Uterus (tissue), 4 donors: ENCODE measurements at places on chromosomes 7 and 10.

GRCh38 chr10:124728830-124729661 is 15.1 kb downstream of the FAM53B start:
- DNase-seq: peak; percentile 8

DNA sequence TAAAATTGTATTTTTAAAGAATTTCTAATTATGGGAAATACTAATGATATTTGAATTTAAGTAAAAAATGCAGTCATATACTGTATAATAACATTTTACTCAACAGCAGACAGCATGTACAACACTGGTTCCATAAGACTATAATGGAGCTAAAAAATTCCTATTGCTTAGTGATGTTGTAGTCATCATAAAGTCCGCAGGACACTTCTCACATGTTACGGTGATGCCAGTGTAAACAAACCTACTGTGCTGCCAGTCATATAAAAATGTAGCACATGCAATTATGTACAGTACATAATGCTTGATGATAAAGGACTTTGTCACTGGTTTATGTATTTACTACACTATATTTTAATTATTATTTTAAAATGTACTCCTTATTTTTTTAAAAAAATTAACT is 629.3 kb downstream of the IPMK start:
- no peak for DNase-seq

DNA sequence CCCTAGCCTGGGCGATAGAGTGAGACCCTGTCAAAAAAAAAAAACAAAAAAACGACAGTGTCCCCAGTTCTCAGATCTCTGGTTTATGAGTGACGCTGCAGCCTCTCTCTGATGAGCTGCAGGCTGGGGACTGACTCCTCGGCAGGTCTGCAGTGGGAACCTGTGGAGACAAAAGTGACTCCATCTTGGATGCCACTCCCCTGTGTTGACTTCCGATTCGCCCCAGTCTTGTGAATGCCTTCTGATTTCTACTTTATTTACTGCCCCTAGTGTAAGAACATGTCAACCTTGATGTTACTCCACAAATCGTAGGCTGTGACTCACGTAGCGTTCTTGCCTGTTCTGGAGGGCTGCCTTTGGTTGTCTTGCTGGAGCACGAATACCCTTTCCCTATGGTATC is 6.2 kb downstream of the TACR2 start:
- DNase-seq: no peak

DNA sequence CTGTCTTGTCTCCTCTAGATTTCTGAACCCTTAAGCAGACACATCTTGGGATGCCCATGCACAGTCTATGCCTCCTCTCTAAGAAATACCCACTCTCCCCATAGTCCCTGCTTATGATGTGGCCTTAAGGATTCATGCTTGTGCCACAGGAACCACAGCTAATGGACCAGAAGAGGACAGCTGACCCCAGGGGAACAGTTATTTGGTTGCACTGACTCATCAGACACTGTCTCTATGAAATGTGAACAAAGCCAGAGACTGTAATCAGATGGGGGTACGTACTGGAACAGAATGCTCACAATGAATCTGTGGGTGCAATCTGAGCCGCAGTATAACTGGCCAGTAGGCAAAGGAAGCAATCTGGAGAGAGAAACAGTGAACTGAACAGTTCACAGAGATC is 121.9 kb downstream of the USP6NL start:
- DNase-seq: no peak

DNA sequence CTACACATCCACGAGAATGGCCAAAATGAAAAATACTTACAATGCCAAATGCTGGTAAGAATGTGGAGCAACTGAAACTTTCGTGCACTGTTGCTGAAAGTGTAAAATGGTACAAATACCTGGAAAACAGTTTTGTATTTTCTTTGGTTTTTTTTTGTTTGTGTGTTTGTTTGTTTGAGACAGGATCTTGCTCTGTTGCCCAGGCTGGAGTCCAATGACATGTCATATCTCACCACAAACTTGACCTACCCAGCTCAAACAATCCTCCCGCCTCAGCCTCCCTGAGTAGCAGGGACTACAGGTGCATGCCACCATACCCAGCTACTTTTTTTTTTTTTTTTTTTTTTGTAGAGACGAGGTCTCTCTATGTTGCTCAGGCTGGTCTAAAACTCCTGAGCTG is 35.6 kb upstream of the CAV2 start:
- DNase-seq: no peak

- DNase-seq: peak; percentile 74
These were observed 5.5 kb upstream of the OPN4 start for GRCh38 chr10:86648704-86649427.

DNA sequence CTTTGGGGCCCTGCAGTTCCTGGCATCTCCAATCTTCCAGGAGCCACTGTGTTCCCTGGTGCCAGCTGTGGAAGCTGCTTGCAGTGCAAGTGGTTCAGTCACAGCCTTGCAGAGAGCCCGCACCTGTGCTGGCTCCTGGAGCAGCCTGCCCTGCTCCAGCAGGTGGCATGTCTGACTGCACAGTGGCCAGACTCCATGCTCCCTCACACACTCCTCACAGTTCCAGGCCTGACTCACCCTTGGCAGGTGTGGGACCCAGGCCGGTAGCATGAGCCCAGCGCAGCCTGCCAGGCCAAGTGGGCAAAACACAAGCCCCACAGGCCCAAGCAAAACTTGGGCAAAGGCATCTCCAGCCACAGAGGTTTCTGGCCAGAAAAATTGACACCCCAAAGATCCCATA is 33.6 kb upstream of the RELN start:
- DNase-seq: no peak

GRCh38 chr10:19728376-19728775 is 87.9 kb upstream of the PLXDC2 start:
- DNase-seq: no peak

DNA sequence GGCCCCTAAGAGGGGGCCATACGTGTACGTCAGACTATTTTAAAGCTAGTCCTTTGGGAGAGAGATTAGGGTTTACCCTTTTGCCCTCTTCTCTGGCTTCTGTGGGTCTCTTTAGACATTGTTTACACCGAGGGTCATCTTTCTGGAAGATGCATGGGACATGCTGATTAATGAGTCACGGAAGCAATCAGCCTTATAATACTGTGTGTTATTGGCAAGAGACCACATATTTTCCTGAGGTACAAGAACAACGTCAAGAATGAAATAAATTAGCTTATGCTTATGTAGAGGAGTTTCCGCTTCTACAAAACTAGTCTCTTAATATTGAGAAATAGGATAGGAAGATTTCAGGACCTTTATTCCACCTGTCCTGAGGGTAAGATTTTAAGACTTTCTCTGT is 327.7 kb downstream of the BBS9 start:
- no peak for DNase-seq

DNA sequence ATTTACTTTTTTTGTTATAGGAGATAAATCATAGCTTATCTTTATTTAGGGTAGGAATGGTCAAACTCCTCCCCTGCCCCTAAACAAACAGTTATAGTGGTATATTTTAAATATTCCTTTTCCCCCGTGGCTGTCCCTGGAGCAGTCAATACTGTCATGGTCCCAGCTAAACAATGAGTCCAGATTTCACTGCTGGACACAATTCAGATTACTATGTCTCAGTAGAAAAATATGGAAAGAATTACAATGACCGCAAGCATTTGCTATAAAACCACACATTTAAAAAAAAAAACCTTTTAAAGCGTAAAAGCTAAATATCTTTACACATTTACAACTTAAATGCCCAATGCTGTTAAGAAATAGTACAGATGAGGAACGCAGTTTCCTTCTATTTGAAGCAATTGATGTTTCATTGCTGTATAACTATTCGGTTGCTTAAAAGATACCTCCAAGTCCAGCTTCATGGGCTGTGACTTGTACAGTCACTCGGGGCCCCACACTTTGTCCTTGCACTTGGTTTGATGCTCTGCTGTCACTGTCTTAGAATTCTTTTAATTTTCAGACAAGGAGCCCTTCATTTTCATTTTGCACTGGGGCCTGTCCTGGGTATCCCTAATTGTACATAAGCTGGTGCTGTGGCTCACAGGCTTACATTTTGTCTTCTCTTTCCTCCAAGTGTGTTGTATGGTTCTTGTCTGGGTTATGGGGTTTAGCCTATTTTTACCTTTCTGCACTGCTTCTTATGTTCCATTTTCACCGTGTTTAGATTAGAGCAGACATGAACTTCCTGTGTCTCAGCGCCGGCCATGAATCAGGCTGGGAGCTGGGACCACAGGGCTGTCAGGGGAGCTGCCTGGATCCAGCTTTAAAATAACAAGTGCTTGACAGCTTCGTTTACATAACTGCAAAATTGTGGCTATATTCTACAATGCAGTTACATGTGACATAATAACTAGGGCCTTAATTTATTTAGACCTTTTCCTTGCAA is 530.2 kb upstream of the FZD8 start:
- DNase-seq: no peak

- no peak for DNase-seq
These were observed 45.8 kb upstream of the RHEB start for GRCh38 chr7:151565541-151565940.

DNA sequence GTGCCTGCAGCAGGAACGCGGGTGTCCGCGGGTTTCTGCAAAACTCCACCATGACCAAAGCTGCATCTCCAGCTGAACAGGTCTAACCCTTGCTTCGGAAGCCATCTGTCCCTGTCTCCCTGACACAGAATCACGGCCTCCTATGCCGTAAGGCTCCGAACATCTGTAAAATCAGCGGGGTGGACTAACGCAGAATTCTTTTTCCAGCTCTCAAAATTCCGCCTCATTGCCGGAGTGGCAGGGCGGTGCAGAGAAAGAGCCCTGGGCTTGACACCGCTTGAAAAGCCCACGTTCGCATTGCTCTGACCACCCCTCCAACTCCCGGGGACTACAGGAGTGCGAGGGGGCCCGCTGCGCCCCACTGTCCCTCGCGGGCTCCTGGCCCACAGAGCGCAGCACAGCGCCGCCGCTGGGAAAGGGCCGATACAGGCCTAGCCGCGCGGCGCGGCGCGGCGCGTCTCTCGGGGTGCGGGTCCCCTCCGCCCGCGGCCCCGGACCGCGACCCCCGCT is 409 bp downstream of the DNMBP start:
- DNase-seq: peak; percentile 47

DNA sequence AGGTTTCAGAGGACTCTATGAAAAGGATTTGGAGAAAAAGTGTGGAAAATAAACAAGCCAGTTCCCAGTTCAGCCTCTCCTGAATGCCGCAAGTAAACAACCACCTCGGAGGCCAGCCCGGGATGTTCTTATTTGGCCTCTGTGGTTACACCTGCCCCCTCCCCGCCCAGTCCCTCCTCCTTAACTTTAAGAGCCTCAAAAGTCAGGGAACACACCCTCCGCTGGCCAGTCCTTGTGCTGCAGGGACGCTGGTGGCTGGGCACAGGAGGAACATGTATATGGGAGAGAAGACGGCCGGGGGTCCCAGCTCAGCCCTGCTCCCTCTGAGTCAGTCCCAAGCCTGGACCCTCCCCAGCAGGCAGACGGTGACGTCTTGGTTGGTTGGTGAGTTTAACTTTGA is 6.1 kb downstream of the CHST3 start:
- DNase-seq: no peak

GRCh38 chr7:111180338-111180737 is 89.4 kb downstream of the LRRN3 start:
- DNase-seq: no peak

DNA sequence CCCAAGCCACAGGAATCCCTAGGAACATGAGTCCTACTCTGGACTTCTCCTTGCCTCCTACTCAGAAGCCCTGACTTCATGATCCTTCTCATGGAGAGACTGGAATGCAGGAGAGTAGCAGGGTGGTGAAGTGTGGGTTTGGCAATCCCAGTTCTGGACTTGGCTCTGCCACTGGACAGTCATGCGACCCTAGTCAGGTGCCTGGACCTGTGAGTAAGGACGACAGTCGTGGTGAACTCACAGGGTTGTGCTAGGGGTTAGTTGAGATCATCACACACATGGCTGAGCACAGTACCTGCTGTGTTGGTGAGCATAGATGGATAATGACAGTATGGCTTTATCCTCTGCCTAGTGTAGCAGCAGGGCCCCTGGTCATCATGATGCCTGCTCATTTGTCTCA is 117.9 kb downstream of the LRRC18 start:
- no peak for DNase-seq

DNA sequence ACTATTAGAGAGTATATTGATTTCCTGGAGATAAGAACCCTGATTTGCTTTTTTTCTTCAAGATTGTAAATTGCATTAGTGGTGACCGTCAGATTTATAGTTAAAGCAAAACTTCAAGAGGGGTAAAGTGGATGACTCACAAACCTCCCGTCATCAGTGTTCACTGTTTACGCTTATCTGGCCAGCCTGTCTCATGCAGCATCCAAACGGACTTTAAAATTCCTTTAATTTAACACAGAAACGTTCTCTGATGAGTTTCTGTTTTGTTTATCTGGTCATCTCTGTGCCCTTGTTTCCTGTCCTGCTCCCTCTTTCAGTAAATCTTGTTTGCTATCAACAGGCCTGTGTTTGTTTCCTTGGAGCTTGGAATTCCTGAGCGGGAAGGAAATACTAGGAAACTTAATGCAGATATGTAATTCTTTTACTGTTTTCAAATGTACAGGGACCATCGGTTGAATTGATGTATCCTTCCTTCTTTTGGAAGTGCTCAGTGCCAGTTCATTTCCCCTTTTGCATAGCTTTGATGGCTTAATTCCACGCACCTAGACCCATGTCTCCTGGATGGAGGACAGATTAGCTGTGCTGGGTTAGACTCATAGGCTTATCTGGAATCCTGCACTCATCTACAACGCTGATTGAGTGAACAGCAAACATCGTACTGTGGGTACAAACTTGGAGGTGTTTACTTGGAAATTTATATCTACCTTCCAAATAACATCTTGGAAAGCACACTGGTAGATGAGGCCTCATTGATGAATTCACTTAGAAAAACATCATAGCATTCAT is 21.3 kb downstream of the PTPRE start:
- no peak for DNase-seq

- DNase-seq: no peak
These were observed 223.7 kb upstream of the HABP2 start for GRCh38 chr10:113329121-113329596.

GRCh38 chr10:99977916-99978315 is 31.8 kb downstream of the DNMBP start:
- DNase-seq: no peak
